ENCODE measurements at places on chromosomes 16 and 17. TPM values are rescaled to one million over a fixed set of nuclear protein-coding genes. Genes with fewer than 3 reads are reported as not detected.

GRCh38 chr17:63809970-63810369, 17.3 kb upstream of the PSMC5 start:
- DNase-seq, result no peak

DNA sequence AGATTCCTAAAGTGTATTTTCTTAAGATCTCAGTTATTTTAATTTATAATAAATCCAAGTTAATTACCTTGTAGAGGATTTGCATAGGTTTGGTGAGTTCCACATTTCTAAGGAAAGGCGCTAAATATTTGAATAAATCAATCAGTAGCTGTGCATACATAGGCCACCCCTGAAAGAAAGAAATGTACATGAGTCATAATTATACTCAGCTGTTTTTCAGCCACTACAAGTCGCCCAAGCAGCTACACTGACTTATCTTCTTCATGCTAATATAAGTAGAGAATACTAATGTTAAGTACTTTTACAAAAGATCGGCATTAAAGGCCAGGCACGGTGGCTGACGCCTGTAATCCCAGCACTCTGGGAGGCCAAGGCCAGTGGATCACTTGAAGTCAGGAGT, 14.9 kb downstream of the SETD6 start:
- no peak for DNase-seq

GRCh38 chr17:82205720-82206508, 6.7 kb downstream of the CCDC57 start:
- no peak for DNase-seq

DNA sequence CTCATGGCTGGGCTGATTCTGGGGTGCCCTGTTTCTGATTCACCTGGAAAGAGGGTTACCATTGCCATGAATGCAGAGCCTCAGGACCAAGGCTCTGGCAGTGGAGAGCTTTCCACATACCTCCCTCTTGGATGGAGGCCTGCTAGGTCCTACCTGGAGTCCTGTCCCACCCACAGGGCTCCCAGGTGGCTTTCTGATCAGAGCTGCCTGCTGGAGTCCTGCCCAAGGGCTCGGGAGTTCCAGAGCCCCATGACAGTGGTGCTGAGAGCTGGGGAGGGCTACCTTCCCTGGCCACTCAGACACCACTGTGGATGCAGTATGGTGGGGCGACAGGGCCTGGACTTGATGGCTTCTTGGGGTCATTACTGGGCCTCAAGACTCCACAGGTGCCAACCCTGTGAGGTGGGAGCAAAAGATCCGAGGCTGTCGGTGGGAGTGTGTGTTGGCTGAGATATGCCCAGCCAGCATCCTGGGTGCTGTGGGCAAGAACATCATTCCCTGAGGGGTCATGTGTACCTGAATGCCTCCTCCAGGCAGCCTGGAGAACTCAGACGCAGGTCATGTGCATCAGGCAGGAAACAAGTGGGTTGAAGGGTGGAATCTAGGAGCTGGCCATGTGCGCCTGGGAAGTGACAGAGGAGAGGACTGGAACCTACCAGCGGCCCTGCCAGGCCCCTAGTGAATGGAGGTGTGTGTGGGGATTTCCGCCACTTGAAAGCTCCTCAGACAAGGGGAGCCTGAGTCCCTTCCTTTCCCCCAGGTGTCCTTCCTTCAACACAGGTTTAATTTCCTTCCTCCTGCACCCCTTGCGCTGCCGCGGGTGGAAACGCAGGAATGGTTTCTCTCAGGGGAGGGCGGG, 2.3 kb upstream of the WNT3 start:
- no peak for DNase-seq

The WNT9B gene
- polyA plus RNA-seq, result 8.5 TPM

GRCh38 chr17:29048440-29049368, 5.8 kb downstream of the PIPOX start:
- no peak for DNase-seq

GRCh38 chr16:26194526-26194925, 502.8 kb downstream of the HS3ST4 start:
- no peak for DNase-seq

The GLP2R gene
- not detected for polyA plus RNA-seq

The ADAM11 gene
- 2.8 TPM for polyA plus RNA-seq

- no peak for DNase-seq
Measured at GRCh38 chr16:86138121-86139085, 239.4 kb downstream of the IRF8 start.

The KRT33A gene
- polyA plus RNA-seq, result not detected

GRCh38 chr17:40560592-40561293, 4.5 kb downstream of the CCR7 start:
- no peak for DNase-seq

The OTOA gene
- 0.17 TPM for polyA plus RNA-seq

DNA sequence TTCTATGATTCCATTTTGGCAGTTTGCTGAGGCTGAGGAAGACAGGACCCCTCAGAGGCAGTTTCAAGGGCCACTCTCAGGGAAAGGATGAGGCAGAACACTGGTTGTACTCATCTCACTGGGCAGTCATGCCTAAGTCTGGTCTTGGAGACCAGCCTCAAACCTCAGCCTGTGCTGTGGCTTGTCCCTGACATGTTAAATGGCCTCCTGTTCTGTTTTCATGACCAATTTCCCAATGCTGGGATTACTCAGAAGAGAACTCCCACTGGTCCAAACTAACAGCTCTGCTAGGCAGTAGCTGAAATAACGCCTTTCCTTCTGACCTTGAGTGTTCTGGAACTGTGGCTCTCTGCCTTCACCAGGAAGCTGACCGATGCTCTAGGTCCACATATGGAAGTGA, 8.4 kb upstream of the SPDYE4 start:
- no peak for DNase-seq

DNA sequence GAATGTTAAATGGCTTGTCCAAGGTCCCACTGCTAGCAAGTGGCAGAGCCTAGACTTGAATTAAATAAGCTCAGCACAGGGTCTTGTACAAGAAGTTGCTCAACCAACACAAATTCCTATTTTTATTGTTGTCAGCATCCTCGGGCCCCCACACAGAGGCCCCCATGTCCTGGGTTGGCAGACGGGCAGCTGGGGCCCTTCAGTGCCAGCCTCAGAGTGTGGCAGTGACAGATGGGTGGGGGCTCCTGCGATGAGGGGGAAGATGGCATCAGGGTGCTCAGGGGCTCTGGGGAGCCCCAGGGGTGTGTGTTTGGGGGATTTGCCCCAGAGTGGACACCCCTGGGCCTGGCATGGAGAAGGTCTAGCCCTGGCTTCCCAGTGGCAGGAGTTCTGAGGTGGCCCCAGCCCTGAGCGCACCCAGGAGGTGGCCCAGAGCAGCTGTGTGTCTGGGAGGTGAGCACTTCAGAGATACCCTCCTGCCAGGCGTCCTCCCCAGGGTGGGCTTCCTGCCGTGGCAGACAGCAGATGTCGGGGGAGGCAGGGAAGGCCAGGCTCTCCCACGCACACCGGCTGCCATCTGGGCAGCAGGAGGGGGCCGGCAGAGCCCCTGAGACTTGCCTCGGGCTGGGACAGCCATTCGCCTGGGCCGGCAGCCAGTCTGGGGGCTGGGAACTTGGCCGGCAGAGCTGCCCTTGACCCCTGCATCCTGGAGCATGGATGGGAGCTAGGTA, 150.8 kb downstream of the C16orf78 start:
- DNase-seq, result peak; percentile 41

The KRT36 gene
- polyA plus RNA-seq, result not detected

The HLF gene
- 4.8 TPM for polyA plus RNA-seq

The CBX1 gene
- 202 TPM for polyA plus RNA-seq

The IL34 gene
- polyA plus RNA-seq, result 0.62 TPM

- DNase-seq, result no peak
Measured at GRCh38 chr17:21170809-21171208, 43.2 kb downstream of the TMEM11 start.

- no peak for DNase-seq
Measured at GRCh38 chr17:74631468-74632450, 8.2 kb upstream of the CD300E start.

- no peak for DNase-seq
Measured at GRCh38 chr17:2986925-2987324, 76.5 kb downstream of the OR1D5 start.

DNA sequence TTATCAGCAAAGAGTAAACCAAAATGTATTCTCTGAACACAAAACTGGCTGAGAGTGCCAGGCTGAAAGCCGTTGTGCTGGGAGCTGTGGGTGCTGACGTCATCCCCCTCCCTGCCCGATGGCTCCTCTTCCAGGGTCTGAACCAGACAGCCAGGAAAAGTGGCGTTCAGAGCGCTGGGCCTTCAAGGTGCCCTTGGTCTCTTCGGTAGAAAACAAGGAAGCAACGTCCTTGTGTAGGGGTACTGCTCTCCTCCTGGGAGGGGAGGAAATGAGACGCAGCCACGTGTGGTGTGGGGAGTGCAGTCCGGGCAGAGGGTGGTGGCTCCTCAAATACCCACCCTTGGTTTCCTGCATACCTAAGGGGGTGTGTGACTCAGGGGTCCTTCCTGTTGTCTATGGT, 394.7 kb downstream of the SEC14L1 start:
- DNase-seq, result no peak

DNA sequence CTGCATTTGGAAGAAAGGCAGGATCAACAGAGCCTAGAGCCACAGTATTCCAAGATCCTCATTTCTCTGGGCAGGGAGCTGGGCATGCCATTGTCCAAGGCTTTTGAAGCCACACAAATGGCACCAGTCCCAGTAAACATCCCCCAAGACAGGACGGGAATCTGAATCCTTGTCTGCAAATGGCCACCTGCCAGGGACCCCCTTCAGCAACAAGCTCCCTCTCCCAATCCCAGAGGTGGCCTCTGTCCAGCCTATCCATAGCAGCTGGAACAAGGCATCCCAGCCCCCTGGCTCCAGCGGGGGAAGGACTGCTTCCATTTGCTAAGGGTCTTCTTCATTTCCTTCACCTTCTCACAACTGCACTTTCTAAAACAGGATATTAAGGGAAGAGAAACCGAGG, 204.4 kb downstream of the C16orf78 start:
- no peak for DNase-seq

DNA sequence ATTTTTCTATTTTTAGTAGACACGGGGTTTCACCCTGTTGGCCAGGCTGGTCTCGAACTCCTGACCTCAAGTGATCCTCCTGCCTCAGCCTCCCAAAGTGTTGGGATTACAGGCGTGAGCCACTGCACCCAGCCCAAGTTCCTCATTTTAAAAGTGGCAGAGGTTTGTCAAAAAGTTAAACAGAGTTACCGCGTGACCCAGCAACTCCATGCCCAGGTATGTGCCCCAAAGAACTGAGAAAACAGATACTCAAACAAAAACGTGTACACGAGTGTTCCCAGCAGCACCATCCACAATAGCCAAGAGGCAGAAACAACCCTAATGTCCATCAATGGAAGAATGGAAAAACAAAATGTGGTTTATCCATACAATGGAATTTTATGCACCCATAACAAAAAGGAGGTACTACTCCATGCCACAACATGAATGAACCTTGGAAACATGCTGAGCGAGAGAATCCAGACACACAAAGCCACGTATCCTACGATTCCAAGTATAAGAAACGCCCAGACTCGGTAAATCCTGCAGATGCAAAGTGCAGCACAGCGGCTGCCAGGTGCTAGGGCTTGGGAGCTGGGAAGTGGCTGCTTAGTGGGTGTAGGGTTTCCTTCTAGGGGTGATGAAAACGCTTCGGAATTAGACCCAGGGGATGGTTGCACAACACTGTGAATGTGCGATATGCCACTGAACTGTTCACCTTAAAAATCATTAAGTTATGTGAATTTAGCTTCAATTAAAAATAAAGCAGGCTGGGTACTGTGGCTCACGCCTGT, 24.8 kb downstream of the ADCY9 start:
- DNase-seq, result no peak

DNA sequence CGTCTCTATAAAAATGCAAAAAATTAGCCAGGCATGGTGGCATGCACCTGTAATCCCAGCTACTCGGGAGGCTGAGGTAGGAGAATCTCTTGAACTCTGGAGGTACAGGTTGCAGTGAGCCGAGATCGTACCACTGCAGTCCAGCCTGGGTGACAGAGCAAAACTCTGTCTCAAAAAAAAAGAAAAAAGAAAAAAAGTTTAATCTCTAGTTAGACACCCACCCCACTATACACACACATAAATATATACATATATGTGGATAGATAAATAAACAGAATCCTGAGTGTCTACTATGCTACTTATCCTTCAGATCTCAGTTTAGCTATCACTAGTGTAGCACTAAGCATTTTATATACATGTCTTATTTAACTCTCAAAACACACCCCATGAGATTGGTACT, 18.7 kb downstream of the ITGAL start:
- DNase-seq, result no peak

DNA sequence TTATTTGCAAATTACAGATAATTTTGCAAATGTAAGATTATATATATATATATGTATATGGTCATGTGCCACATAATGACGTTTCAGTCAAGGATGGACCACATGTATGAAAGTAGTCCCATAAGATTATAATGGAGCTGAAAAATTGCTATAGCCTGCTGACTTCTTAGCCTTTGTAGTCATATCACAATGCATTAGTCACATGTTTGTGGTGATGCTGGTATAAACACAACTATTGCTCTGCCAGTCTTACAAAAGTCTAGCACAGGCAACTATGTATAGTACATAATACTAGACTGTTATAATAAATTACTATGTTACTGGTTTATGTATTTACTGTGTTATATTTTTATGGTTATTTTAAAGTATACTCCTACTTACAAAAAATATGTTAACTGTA, 444.3 kb downstream of the KCNJ2 start:
- no peak for DNase-seq

The MYH2 gene
- 0.03 TPM for polyA plus RNA-seq

DNA sequence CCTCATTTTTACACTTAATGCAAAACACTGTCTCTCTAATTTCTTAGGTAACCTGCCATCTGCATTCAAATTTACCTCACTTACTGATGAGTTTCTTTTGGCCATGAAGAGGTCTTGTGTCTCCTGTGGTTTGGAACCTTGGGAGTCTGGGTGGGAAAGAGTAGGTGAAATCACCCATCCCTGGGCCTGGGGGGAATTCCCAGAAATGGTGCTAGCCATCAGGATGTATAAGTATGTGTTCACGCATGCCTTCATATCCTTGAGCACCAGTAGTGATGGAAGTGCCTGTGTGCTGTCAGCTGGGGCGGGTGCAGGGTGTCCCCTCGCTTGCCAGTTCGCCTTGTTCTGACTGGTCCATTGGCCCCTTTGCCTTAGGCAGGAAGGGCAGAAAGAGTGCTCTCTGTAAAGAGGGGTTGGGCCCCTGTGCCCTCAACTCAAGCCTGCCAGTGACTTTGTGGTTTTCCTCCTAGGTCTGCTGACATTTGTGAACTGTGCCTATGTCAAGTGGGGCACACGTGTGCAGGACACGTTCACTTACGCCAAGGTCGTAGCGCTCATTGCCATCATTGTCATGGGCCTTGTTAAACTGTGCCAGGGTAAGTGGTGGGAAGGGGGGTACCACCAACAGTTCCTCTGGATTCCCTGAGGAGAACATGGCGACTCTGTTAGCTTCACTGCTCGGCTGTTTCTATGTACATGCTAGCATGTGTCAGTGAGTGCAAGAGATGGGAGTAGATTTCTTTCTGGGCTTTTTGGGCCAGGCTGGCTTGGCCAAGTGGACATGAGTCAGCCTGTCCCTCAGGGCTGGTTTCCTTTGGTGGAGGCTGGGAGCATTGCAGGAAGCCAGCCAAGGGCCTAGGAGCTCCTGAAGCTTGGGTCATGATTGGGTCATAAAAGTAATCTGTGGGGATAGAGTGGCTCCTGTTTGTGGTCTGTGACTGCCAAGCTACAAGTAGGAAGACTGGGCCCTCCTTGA, 23.2 kb downstream of the SLC7A6OS start:
- no peak for DNase-seq

All from left kidney (tissue), 8 donors.